ENCODE measurements at places on chromosomes 3 and 15. TPM values are rescaled to one million over a fixed set of nuclear protein-coding genes. Genes with fewer than 3 reads are reported as not detected.

DNA sequence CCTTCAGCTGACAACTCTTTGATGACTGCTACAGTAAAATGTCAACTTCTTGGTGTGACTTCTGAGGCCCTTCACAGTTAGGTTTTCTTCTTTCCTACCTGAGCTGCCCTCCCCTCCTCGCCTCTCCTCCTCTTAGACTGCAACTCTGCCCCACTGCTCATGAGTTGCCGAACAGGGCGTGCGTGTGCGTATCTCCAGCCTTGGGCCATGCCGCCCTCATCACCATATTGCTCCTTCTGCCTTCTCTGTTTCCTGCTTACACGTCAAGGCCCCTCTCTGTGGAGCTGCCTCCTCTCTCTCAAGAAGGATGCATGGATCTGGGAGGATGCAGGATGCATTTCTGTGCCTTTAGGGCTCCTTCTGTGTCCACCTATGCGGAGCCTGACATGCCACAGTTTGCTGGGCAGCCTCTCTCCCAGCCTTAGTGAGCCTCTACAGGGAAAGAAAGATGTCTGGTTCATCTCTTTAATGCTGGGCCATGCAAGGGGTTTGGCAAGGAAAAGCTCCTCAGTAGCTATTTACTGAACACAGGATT is 205.9 kb downstream of the RPLP1 start:
- DNase-seq = no peak

DNA sequence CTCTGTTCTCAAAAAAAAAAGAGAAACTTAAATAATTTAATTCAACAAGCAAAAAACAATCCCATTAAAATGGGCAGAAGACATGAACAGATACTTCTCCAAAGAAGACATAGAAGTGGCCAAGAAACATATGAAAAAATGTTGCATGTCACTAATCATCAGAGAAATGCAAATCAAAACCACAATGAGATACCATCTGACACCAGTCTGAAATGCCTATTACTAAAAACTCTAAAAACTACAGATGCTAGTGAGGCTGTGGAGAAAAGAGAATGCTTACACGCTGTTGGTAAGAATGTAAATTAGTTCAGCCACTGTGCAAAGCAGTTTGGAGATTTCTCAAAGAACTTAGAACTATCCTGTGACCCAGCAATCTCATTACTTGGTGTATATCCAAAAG is 382.9 kb downstream of the OTOL1 start:
- DNase-seq = no peak

DNA sequence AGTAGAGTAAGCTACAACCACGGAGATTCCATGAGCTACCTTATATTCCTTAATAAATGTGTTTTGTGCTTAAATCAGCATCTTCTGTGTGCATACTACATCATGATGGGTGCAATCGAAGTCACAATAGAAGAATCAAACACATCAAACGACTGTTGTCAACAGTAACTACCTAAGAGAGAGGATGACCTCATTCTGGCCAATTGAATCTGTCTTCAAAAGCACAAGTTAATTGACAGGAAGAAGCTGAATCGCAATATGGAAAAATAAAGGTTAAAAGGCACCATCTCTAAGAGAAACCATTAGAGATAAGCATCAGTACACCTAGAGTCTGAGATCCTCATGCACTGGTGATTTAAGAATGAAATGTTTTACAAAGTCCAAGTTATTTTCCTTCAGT is 39.0 kb downstream of the CD200R1L start:
- DNase-seq = no peak

DNA sequence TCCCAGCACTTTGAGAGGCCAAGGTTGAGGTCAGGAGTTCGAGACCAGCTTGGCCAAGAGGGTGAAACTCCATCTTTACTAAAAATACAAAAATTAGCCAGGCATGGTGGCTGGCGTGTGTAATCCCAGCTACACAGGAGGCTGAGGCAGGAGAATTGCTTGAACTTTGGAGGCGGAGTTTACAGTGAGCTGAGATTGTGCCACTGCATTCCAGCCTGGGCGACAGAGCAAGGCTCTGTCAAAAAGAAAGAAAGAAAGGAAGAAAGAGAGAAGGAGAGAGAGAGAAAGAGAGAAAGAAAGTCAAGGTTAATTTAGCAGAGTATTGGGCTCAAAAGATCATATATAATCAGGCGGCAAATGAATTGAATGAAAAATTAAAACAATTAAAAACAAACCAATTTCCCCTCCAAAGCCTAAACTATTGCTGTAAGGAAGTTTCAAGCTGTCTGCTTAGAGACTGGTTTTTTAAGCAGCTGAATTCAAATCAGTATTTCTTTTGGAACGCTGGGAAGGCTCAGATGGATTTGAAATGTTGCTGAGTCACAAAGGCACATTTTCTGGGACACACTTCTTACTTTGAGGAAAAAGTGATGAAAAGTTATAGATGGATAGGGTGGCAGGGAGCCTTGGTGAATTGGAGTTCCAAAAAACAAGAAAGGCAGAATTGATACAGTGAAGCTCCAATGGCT is 81.3 kb upstream of the BHLHE40 start:
- DNase-seq = no peak

GNAT1 gene
- not detected for total RNA-seq

- no peak for DNase-seq
Observed at GRCh38 chr3:114827495-114827894, 319.6 kb downstream of the ZBTB20 start.

GOLGA8G gene
- not detected for total RNA-seq

- no peak for DNase-seq
Observed at GRCh38 chr3:172103724-172104123, 64.3 kb downstream of the FNDC3B start.

DNA sequence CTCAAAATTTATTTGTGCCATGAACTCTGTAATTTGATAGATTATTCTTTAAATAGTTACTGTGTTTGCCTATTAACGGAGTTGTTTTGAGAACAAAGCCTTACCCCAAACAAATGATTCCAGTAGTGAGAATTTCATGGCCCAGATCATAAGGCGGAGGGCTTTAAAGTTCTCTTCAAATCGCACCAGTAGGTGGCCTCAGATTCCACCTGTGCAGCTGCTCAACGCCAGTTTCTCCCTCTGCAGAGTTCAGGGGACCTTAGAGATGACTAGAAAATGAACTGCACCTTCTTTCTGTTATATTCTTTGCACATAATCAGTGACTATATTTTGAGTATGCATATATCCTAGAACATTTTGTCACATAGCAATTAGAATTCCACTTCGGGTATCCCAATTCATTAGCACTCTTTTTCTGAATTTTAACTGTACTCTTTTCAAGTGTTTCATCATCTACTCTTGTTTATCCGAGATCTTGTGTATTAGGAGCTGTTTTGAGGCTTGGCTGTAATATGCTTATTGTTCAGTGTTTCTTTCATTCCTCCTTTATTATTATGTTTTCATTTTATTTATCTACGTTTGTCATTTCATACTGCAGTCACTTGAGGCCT is 232.6 kb upstream of the CHRM5 start:
- no peak for DNase-seq

All from breast epithelium (tissue), 4 donors.